ENCODE measurements at places on chromosomes 6 and 20.

DNA sequence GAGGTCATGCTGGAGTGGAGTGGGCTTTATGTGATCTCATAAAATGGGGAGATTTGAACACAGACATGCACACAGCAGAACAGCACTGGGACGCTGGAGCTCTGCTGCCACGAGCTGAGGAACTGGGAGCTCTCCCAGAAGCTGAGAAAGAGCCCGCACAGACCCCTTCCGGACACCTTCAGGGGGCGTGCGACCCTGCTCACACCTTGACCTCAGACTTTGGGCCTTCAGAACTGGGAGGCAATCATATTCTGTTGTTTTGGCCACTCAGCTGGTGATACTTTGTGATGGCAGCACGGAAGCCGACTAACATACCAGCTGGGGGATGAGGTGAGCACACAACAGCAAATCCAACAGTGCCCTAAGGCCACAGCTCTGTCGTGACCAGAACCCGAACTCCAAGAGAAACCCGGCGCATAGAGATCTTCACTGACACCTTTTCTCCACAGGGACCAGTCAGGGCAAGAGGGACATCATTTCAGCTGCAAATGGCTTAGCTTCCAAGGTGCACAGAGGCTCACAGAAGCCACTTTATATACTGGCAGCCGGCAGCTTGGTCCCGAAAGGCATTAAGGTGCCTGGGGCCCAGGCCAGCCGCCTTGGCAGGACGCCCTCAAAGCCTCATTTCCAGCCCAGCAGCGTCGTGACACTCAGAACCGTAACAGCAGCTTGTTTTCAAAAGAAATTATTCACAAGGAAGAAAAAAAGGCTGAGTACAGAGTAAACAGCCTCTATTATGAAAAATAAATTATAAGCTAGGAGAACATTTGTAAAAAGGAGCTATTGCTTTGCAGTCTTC, 89.3 kb downstream of the RNASET2 start:
- DNase-seq, result no peak

DNA sequence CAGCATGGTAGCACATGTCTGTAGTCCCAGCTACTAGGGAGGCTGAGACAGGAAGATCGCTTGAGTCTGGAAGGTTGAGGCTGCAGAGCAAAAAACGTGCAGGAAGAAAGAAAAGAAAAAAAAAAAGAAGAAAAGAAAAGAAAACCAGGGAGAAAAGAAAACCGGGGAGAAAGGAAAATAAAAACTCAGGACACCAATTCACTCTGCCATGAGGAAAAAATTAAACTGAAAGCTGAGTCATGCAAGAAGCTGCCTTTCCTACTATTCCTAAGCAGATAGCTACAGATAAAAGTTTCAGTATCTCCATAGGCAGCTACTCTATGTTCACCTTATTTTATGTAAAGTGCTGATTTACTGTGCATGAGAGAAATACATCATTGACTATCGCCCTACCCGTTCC, 10.5 kb downstream of the PTGIS start:
- no peak for DNase-seq

GRCh38 chr20:44586289-44586911, 4.0 kb downstream of the PKIG start:
- no peak for DNase-seq

DNA sequence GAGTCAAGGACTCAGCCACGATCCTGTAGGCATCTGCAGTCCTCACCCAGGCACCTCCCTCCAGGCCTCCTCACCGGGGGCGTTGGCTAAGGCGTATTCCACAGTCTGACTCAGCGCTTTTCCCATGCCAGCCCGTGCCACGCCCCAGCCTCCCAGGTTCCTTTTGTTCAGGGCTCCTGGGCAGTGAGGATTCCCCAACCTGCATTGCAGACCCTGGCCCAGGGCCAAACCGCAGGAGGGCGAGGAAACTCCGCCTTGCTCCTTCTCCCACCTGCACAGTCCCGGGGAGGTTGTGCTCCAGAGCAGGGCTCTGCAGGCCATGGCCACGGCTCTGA, 202.8 kb upstream of the CST7 start:
- DNase-seq, result no peak

DNA sequence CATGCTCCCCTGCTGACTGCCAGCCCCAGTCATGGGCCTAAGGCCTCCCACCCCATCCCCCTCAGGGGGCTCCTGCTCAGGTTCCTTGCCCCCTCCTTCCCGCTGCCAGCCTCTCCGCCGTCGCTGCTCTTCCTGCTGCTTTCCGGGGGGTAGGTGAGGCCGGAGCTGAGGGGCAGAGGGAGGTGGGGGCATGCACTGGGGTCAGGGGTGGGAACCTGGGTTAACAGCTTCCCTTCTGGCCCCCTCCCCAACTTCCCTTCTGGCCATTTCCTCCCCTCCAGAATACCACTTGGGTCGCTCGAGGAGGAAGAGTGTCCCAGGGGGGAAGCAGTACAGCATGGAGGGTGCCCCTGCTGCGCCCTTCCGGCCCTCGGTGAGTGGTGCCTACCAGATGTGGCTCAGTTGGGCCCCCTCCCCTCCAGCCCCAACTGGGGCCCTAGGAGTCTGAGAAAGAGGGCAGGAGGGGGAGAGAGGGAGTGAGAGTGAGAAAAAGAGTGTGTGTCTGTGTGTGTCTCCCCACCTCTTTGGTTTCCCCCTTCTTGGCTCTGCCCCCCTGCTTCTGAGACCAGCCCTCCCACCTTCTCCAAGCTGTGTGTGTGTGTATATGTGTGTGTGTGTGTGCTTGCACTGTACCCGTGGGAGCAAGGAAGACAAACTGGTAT, 12.1 kb downstream of the SYNGAP1 start:
- DNase-seq, result no peak

DNA sequence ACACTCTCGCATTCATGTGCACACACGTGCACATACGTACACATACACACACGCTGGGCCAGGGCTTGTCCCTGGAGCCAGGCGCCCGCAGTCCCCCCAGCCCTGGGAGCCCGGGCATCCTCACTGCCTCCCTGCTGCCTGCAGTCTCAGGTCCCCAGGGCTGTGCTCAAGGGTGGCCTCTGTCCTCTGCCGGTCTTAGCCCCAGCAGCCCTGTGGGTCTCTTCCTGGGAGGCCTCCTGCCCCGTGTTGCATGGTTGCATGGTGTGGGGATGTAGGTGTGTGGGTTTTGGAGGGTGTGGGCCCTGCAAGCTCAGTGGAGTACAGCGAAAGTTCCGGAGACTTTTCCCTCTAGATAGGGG, 101.5 kb downstream of the TMEM242 start:
- no peak for DNase-seq

GRCh38 chr20:62980970-62981369, 25.8 kb downstream of the BHLHE23 start:
- peak; percentile 25 for DNase-seq

GRCh38 chr20:63224412-63225081, 8.6 kb upstream of the YTHDF1 start:
- no peak for DNase-seq

GRCh38 chr6:68728159-68728979, 93.3 kb downstream of the ADGRB3 start:
- no peak for DNase-seq

DNA sequence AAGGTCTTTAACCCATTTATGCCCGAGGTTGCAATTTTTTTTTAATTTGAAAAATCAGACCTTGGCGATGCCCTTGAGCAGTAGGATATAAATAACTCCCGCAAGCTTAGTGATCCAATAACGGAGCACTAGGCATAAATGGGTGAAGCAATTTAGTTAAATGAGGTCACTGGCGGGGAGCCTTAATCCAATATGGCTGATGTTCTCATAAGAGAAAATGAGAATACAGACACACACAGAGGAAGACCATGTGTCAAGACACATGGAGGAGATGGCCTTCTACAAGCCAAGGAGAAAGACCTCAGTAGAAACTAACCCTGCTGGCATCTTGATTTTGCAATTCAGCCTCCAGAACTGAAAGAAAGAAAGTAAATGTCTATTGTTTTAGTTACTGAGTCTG, 735 bp downstream of the SIRPG start:
- no peak for DNase-seq

DNA sequence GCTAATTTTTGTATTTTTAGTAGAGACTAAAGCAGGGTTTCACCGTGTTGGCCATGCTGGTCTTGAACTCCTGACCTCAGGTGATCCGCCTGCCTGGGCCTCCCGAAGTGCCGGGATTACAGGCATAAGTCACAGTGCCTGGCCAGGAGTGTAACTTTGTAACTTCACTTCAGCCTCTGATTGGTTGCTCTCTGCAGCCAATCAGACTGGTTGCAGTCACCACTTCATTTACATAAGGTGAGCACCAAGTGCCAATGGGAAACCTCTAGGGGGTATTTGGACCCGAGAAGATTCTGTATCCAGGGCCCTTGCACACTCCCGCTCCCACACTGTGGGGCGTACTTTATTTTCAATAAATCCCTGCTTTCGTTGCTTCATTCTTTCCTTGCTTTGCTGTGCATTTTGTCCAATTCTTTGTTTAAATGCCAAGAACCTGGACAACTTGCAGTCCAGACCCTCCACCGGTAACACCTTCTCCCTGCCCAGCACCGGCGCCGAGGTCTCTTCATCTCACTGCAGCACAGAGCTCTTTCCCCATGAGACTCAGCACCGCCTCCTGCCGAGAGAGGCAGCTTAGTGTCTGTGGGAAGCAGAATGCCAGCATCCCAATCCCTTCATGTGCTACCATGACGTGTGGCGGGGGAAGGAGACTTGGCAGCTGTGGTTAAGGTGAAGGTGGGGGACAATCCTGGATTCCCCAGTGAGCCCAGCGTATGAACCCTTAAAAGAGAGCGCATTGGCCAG, 14.0 kb upstream of the MRGBP start:
- no peak for DNase-seq

- peak; percentile 15 for DNase-seq
These were observed 580 bp downstream of the VEGFA start for GRCh38 chr6:43770372-43771209.

- no peak for DNase-seq
These were observed 290.2 kb downstream of the BTBD3 start for GRCh38 chr20:12207875-12208274.

GRCh38 chr6:7463785-7464184, 74.2 kb downstream of the RIOK1 start:
- DNase-seq, result no peak

DNA sequence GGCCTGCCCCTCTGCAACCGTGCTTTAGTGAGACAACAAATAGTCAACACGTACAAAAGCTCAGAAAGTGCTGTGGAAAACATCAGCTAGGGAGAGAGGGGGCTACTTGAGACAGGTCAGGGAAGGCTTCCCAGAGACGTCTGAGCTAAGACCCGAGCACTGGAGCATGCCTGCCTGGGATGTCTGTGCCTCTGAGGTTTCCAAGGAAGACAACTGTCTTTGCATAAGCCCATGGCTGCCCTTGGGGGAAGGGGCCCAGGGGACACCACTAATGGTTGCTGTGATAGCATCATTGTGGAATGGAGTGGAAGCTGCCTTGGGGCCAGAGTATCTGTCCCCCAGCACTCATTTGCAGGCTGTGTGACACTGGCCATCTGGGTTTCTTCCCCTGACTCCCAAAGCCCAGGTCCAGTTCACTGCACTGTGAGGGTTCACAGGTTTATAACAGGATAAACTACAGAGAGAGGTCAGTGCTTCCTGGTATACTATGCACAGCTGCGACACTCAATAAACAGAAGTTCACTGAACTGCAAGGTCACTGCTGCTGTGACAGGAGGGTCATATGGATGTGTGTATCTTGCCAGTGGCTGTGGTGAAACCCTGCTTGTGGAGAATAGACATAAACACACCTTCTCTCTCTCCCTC, 1.5 kb upstream of the ARFGEF2 start:
- no peak for DNase-seq

DNA sequence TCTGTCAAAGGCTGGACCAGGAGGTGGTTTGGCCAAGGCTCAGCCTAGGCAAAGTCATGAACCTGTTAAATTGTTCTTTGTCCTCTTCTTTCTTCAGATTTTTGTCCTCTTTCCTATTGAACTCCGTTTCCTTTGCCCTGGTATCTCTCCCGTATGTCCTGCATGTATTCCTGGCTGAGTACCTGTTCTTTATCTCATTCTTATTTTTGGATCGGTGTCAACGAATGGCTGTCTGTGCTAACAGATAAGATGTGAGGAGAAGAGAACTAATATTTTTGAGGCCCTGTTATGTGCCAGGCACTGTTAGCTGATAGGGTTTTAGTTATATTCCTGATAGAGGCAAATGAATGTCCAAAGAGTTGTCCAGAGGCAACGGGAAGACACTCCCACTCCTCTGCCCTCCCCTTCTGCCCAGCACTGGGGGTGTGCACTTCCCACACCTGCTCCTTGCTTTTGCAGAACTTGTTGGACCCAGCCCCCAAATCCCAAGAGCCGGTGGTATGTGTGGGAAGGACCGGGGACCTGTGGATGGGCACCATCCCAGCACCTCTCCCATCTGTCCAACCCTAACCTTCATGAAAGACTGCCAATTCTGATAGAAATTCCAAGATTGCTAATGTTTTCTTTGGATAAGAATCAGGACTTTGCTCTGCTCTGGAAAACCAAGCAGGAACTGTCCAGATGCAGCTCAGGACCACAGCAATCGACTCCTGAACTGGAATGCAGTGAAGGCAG, 20.6 kb downstream of the MMP24OS start:
- no peak for DNase-seq

DNA sequence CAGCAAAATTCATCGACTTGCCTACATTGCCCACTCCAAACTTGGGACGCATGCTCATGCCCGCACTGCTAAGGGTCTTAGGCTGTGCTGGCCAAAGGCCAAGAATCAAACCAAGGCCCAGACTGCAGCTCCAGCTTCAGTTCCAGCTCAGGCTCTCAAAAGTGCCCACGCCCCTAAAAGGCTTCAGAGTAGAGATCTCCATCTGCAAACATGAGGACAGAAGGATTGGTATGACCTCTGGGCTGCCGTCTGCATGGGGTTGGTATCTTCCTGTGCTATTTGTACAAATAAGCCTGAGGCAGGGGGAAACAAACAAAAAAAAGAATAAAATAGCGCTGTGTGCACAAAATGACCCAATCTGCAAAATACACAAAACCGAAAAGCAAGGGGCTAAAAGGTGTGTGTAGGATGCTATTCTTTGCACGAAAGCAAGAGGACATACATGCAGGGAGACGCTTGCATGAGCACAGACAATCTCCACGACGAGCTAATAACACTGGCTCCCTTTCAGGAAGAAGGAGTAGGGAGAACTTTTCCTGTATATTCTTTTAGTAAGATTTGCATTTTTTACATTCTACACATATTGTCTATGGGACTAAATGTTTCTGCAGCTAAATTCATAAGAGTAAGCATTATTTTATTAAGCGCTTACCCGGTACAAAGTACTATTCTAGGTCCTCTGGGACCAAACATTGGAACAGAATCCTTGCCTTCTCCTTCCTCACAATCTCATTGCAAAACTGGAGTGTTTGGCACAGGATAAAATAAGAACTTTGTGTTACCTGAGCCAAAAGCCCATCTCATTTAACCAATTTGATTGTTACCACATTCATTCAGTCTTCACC, 33.1 kb downstream of the ATP9A start:
- no peak for DNase-seq

Measured in T-helper 17 cell (primary cell).